Colonic mucosa (tissue), 4 donors: ENCODE measurements at places on chromosomes 3 and 15. TPM values are rescaled to one million over a fixed set of nuclear protein-coding genes. Genes with fewer than 3 reads are reported as not detected.

Gene CKMT1B
- 216 TPM for total RNA-seq

Gene PLIN1
- total RNA-seq, result 1.2 TPM

Gene ZNF860
- total RNA-seq, result 1.5 TPM

Gene EXD1
- not detected for total RNA-seq

Gene NEK10
- total RNA-seq, result 0.67 TPM

Gene ALAS1
- 103 TPM for total RNA-seq

Gene ACP3
- total RNA-seq, result 8.1 TPM

Gene SAMD7
- total RNA-seq, result not detected

Gene ZPLD1
- total RNA-seq, result 0.05 TPM

- no peak overlapping the region for H3K4me3 ChIP-seq
- DNase-seq, result no peak
- no peaks in the 10 kb centered on the region for H3K36me3 ChIP-seq
- peaks cover 14% of the 10 kb centered on the region for H3K4me1 ChIP-seq
- H3K27ac ChIP-seq, result peak overlapping the region; percentile 21
These were observed 2.8 kb downstream of the MAP4 start for GRCh38 chr3:48013288-48013980.

- no peaks in the 10 kb centered on the region for H3K4me1 ChIP-seq
- H3K27me3 ChIP-seq, result no peaks in the 10 kb centered on the region
- H3K27ac ChIP-seq, result no peak overlapping the region
- no peak for DNase-seq
These were observed 61.9 kb upstream of the SLC6A1 start for GRCh38 chr3:10930666-10931040.

GRCh38 chr15:45179221-45179985, 8.4 kb downstream of the SHF start:
- H3K27me3 ChIP-seq, result no peaks in the 10 kb centered on the region
- peak; percentile 74 for DNase-seq
- H3K4me1 ChIP-seq, result peaks cover 7% of the 10 kb centered on the region
- H3K27ac ChIP-seq, result no peak overlapping the region
- no peak overlapping the region for H3K4me3 ChIP-seq

DNA sequence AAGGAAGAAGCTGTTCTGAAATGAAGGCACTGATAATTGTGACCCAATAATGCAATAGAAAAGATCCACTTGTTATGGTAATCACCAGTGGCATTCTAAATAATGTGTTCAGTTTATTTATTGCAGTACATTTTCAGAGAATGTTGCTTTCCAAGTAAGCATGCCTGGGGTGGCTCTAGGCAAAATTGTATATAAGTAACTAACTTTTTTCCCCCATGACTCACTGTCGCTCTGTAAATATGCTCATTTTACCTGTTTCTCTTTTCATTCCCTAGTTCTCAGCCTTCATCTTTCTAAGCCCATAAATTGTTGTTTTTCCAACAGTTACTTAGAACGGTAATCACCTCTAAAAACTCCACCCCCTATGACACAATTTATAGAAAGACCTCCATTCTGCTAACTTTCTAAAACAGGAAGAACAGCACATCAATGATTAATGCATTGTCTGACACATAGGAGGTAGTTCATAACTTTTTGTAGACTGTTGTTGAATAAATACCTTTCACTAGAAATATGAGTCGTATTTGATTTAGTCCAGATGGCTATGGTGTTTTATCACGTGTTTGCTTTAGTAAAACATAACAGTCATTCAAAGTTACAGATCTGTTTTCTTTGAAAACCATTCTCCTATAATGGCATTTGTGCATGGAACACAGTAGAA, 143.1 kb downstream of the LSAMP start:
- no peak overlapping the region for H3K4me3 ChIP-seq
- no peaks in the 10 kb centered on the region for H3K36me3 ChIP-seq
- no peak overlapping the region for H3K27ac ChIP-seq
- H3K4me1 ChIP-seq, result no peaks in the 10 kb centered on the region

- no peak overlapping the region for H3K4me3 ChIP-seq
- no peaks in the 10 kb centered on the region for H3K4me1 ChIP-seq
- no peaks in the 10 kb centered on the region for H3K27me3 ChIP-seq
- H3K36me3 ChIP-seq, result no peaks in the 10 kb centered on the region
- no peak overlapping the region for H3K27ac ChIP-seq
These were observed 25.2 kb downstream of the PIGB start for GRCh38 chr15:55344206-55344605.

DNA sequence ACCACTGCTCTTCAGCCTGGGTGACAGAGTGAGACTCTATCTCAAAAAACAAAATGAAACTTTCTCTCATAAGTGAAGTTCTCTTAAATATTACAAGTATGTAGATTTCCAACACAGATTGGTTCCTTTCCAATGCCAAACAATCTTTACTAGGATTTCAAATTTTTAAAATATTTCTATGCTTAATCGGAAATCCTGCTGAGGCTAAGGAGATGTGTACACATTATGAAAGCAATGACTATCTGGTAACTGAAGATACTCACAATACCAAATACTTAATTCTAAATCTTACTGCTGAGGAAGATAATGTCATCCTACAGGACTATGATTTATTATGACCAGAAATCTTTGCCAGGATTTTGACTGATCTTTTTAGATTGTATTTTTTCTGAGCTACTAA, 255.6 kb upstream of the ZNF717 start:
- no peak overlapping the region for H3K27ac ChIP-seq
- no peaks in the 10 kb centered on the region for H3K36me3 ChIP-seq
- no peak overlapping the region for H3K4me3 ChIP-seq
- no peaks in the 10 kb centered on the region for H3K4me1 ChIP-seq
- no peaks in the 10 kb centered on the region for H3K27me3 ChIP-seq
- DNase-seq, result no peak

DNA sequence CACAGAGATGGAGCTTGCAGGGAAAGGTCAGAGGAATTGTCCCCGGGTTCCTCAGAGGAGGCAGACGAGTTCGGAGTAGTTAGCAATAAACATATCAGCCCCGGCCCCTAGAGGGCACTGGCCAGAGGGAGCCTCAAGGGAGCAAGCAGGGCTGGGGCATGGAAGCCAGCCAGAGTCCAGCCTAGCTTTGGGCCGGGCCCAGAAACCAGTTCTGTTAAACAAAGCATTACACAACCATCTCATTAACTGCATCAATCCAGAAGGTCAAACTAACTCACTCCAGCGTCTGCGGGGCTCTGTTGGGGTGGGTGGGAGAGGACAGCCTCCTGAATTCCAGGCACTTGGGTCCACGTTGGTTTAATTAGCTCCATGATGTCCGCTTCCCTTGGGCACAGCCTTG, 41.0 kb upstream of the IREB2 start:
- no peak overlapping the region for H3K4me3 ChIP-seq
- H3K27me3 ChIP-seq, result no peaks in the 10 kb centered on the region
- no peaks in the 10 kb centered on the region for H3K36me3 ChIP-seq
- peaks cover 9% of the 10 kb centered on the region for H3K4me1 ChIP-seq

GRCh38 chr15:75989045-75989444, 23.2 kb downstream of the NRG4 start:
- no peak overlapping the region for H3K4me3 ChIP-seq
- no peak for DNase-seq
- no peaks in the 10 kb centered on the region for H3K27me3 ChIP-seq
- H3K4me1 ChIP-seq, result no peaks in the 10 kb centered on the region

DNA sequence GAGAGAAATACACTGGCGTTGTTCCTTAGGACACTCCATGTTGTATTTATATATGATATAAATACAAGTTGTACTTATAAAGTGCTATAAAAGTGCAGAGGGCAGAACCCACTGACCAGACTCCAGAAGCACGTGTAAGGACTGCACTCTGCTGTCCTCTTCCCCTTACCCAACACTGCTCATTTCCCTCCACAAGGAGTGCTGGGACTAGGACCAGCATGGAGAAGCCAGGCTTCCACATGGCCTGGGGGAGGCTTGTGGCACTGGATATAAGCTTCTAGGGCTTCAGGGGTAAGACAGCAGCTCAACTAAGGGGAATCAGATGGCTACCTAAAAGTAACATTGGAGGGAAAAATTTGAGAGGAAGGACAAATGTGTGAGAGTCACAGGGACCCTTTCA, 556.9 kb downstream of the IGSF11 start:
- H3K36me3 ChIP-seq, result no peaks in the 10 kb centered on the region
- no peaks in the 10 kb centered on the region for H3K27me3 ChIP-seq
- DNase-seq, result no peak

DNA sequence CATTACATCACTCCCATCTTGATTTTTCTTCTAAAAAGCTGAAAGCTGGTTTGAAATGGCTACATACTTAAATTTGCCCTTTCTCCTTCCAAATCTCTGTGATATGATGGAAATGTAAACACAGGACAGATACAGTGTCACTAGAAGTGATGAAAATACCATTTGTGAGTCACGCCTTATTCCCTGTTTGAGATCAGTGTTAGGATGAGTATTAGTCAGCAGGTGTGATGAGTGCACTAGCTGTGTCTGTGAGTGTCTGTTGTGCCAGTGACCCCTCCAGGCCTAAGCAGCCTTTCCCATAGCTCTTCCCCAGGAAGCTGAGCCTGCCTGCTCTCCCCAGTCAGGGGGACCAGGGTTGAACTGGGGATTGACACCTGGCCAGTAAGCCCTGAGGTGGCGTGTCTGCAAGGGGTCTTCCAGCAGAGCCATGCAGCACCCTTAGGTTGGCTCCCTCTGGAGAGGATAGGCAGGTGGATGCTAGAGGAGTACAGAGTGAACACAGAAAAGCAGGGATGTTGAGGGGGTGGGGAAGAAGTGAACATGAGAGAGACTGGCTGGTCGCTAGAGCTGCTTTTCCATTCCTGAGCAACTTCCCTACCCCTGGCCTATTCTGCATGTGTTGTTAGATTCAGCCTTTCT, 92.0 kb downstream of the PDE8A start:
- H3K4me3 ChIP-seq, result no peak overlapping the region
- no peaks in the 10 kb centered on the region for H3K27me3 ChIP-seq
- no peak for DNase-seq
- H3K27ac ChIP-seq, result no peak overlapping the region
- no peaks in the 10 kb centered on the region for H3K36me3 ChIP-seq
- no peaks in the 10 kb centered on the region for H3K4me1 ChIP-seq

DNA sequence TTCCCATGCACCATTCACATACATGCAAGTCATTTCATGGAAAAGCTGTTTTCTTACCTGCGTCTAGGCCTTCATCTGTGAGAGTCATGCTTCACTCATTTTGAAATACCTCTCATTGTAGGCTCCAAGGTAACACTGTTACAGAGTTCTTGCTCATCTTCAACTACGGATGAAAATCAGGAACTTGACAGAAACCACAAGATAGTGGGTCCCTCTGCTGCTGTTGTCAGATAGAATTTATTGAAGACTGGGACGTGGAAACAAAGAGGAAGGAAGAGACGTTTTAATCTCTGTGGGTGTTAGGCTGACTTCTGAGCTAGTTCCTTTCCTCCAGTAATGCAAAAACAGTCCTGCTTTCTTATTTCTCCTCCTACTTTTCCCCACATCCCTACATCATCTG, at the start of gene P2RY14:
P2RY14 (minus strand) TSS at position 313 of the 400 bp plus-strand sequence. CDS start 64,226 bp downstream, outside the sequence.
- H3K27ac ChIP-seq, result peak within 1 kb of the TSS; percentile 29
- H3K4me1 ChIP-seq, result peaks cover 2% of the 10 kb centered on the region
- no peaks in the 10 kb centered on the region for H3K27me3 ChIP-seq
- H3K4me3 ChIP-seq, result no peak within 1 kb of the TSS
- H3K36me3 ChIP-seq, result no peaks in the 10 kb centered on the region

DNA sequence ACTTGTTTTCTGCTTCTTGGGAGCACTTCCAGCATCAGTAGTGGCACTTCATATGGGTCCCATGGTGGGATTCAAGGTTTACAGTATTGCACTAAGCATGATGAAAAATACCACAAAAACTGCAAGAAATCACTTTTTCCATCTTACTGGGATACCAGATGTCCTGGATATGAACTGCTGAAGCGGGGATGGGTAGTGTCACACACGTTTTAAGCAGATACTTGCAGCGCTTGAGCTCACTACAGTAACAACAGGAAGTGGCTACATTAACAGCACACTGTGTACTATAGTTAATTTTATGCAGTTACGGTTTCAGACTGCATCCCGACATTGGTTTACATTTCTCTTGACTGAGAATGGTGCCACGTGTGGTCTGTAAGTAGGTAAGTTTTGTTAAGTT, 3.5 kb upstream of the ISG20 start:
- no peak for DNase-seq
- H3K4me1 ChIP-seq, result peaks cover 5% of the 10 kb centered on the region
- H3K27ac ChIP-seq, result peak overlapping the region; percentile 39
- H3K36me3 ChIP-seq, result no peaks in the 10 kb centered on the region

DNA sequence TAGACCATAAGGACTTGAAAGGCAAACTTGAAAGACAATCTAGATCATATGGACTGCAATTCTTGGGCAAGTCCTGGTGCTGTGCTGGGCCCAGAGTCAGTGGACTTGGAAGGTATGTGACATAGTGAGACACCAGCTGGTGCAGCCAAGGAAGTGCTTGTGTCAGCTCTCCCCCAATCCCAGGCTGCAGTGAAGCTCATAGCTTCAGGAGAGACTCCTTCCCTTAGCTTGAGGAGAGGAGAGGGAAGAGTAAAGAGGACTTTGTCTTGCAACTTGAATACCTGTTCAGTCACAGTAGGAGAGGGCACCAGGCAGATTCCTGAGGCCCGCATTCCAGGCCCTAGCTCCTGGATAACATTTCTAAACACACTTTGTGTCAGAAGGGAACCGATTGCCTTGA, 127.4 kb upstream of the ZPLD1 start:
- H3K4me1 ChIP-seq, result no peaks in the 10 kb centered on the region
- no peak overlapping the region for H3K4me3 ChIP-seq
- DNase-seq, result no peak
- H3K27ac ChIP-seq, result no peak overlapping the region
- H3K36me3 ChIP-seq, result no peaks in the 10 kb centered on the region
- H3K27me3 ChIP-seq, result no peaks in the 10 kb centered on the region

GRCh38 chr15:88069561-88069960, 187.0 kb downstream of the NTRK3 start:
- no peaks in the 10 kb centered on the region for H3K4me1 ChIP-seq
- H3K27ac ChIP-seq, result no peak overlapping the region
- DNase-seq, result no peak
- no peaks in the 10 kb centered on the region for H3K36me3 ChIP-seq

GRCh38 chr15:85692873-85693272, 101.9 kb downstream of the KLHL25 start:
- H3K27ac ChIP-seq, result no peak overlapping the region
- H3K27me3 ChIP-seq, result no peaks in the 10 kb centered on the region
- no peak overlapping the region for H3K4me3 ChIP-seq
- DNase-seq, result no peak
- H3K36me3 ChIP-seq, result peaks cover 7% of the 10 kb centered on the region

DNA sequence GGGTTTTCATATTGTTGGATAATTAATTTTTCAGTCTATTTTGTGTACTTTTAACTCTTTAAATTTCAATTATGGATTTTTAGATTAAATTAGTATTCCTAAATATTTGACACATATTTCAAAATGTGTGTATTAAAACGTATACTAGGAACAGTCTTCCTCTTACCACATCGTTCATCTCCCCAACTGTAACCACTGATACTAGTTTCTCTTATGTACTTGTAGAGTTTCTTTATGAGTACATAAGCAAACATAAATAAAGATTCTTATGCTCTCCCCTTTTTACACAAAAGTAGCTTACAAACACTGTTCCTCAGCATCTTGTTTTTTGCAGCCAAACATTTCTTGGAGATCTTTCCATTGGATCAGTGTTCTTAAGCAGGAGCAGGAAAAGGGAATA, 45.9 kb downstream of the CMSS1 start:
- no peaks in the 10 kb centered on the region for H3K4me1 ChIP-seq
- no peak overlapping the region for H3K4me3 ChIP-seq
- no peaks in the 10 kb centered on the region for H3K36me3 ChIP-seq
- no peaks in the 10 kb centered on the region for H3K27me3 ChIP-seq
